Right renal cortex interstitium (tissue), 3 donors: ENCODE measurements at places on chromosomes 6 and 20. TPM values are rescaled to one million over a fixed set of nuclear protein-coding genes. Genes with fewer than 3 reads are reported as not detected.

EYA4 gene
- polyA plus RNA-seq, result 15.8 TPM

C20orf204 gene
- 0.40 TPM for polyA plus RNA-seq

SPATS1 gene
- polyA plus RNA-seq, result not detected

SLC22A7 gene
- polyA plus RNA-seq, result 0.25 TPM

CLIC5 gene
- 233 TPM for polyA plus RNA-seq

TAB2 gene
- polyA plus RNA-seq, result 94.2 TPM

SCRT2 gene
- polyA plus RNA-seq, result 0.10 TPM

SRMS gene
- 0.08 TPM for polyA plus RNA-seq

LST1 gene
- polyA plus RNA-seq, result 5.2 TPM

GABRR1 gene
- 1.4 TPM for polyA plus RNA-seq

RFX6 gene
- not detected for polyA plus RNA-seq

HLA-DOB gene
- 0.17 TPM for polyA plus RNA-seq

ATP9A gene
- 58.7 TPM for polyA plus RNA-seq

RBPJL gene
- polyA plus RNA-seq, result not detected

PTK7 gene
- 242 TPM for polyA plus RNA-seq

CAGE1 gene
- polyA plus RNA-seq, result 0.24 TPM

RSPH9 gene
- 1.2 TPM for polyA plus RNA-seq

CMTR1 gene
- polyA plus RNA-seq, result 44.0 TPM

BMP7 gene
- polyA plus RNA-seq, result 78.2 TPM

GSTA1 gene
- polyA plus RNA-seq, result 1.5 TPM

SYCP2L gene
- polyA plus RNA-seq, result 4.2 TPM

RNF182 gene
- 3.2 TPM for polyA plus RNA-seq

OR2J3 gene
- not detected for polyA plus RNA-seq

FOXQ1 gene
- 8.1 TPM for polyA plus RNA-seq

ZSCAN12 gene
- polyA plus RNA-seq, result 14.5 TPM

CST8 gene
- polyA plus RNA-seq, result not detected

CDKN1A gene
- polyA plus RNA-seq, result 13.1 TPM

FRMD1 gene
- polyA plus RNA-seq, result 13.4 TPM

MEI4 gene
- polyA plus RNA-seq, result 1.7 TPM

XKR7 gene
- 0.26 TPM for polyA plus RNA-seq

TBXT gene
- polyA plus RNA-seq, result 0.07 TPM

ZBTB24 gene
- 15.2 TPM for polyA plus RNA-seq

GGT7 gene
- polyA plus RNA-seq, result 17.4 TPM

MAK gene
- 1.4 TPM for polyA plus RNA-seq

BPIFA1 gene
- polyA plus RNA-seq, result not detected

PTPRT gene
- polyA plus RNA-seq, result 0.33 TPM

FOXF2 gene
- polyA plus RNA-seq, result 0.08 TPM

DEFB121 gene
- not detected for polyA plus RNA-seq

DNMT3B gene
- 7.0 TPM for polyA plus RNA-seq

CABLES2 gene
- polyA plus RNA-seq, result 9.3 TPM

IRF4 gene
- 0.15 TPM for polyA plus RNA-seq

CNR1 gene
- polyA plus RNA-seq, result 0.90 TPM

LSM2 gene
- 93.1 TPM for polyA plus RNA-seq

MUC22 gene
- polyA plus RNA-seq, result not detected
